ENCODE measurements at places on chromosomes 11 and 22.
A peak's percentile ranks its signal among the peaks of the same experiment; 100 is the strongest.

DNA sequence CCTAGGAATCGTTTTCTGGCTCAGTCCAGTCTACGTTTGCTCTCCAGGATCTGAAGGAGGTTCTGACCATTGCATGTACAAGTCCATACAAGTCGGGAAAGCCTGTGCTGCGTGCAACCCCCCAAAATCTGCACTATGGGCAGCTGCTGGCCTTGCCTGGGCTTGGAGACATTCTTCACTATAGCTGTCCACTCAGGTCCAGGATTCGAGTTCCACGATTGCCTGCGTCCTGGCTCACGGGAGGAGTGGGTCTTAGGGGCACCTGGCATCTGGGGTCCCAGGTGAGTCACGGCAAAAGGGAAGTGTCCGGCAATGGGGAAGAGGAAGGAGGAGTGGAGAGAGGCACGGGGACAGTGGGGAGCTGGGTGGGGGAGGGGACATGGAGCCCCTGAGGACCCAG lies 563.0 kb downstream of the BRD1 start:
- no peak for DNase-seq

DNA sequence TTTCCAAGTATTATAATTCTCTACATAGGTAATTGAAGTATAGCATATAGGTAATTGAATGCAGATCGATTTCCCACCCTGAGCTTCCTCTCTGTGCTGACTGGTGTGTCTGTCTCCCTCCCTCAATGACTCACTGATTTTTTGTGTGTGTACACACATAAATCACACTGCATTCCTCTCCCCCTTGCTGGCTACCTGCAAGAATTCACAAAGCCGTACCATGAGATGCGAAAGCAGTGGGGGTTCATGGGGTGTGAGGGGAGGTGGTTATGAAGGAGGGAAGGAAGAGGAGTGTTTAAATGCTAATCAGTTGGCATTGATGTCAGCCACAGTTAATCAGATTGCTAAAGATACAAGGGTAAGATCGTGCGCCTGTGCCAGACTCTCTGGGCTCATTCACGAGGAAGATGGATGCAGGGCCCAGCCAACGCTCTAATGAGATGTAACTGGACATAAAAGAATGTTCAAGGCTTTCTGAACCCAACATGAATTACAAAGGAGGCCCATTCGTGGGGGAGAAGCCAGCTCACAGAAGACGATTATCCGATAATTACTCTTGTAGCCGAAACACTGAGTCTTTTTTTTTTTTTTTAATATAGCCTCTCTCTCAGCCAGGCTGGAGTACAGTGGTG lies 107.4 kb downstream of the SEZ6L start:
- no peak for DNase-seq

- DNase-seq, result peak; percentile 37
Observed at GRCh38 chr22:46428602-46429324, 93.2 kb downstream of the TRMU start.

DNA sequence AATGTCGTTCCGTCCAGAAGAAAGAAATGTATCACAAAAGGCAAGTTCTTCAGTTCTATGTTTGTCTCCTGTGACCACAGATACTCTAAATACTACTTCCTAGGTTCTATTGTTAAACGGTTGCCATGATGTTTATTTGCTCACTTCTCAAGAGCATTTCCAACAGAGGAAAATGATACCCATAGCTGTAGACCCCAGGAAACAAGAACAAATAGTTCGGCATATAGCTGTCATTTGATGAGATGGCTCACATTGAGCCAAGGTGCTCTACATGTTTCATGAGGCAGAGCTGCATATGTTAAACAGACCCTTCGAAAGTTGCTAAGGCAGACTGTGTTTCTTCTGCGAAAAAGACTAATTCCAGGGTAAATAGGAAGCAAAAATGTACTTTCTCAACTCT lies 15.4 kb upstream of the ANGPTL5 start:
- DNase-seq, result peak; percentile 56

DNA sequence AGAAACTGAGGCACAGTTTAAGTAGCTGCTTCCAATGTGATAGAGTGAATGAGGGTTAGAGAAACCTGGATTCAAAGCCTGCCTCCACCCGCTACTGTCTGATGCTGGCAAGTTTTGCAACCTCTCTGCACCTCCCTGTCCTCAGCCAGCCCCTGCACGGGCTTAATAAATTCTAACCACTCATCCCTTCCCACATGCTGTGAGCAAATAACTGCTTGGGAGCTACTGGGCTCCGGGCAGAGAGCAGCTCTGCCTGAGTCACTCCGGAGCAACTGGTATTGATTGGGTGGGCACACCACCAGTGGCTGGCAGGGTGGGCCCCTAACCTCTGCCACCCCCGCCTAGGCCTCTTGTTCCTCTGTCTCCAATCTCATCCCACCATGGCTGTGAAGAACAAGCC lies 104.3 kb upstream of the SYT13 start:
- DNase-seq, result peak; percentile 90

DNA sequence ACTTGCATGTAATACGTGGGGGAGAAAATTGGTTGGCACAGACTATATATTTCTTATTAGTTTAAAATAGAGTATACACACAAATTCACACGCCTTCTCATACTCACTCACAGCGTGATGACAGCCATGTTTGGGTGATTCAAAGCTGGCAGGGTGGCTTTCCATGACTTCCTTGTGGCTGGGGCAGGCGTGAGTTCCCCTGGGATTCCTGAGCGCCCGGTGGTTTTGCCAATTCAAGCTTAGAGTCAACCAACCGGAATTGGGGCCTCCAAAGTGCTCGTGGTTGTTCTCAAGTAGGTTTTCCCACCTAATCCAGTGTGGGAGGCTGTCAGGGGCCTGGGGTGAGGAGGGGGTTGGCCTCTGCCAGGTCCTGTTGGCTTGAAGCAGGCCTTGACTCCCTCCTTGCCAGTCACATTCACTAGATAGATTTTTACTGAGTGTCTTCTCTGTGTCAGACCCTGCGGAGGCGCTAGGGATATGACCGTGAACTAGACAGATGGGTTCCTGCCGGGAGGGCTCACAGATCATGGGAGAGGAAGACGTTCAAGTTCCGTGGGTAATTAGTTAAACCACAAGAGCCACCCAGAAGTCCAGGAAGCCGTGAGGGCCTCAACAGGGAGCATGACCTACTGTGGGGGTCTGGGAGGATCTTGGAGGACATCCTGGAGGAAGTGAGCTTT lies 11.5 kb downstream of the PKNOX2 start:
- DNase-seq, result no peak

DNA sequence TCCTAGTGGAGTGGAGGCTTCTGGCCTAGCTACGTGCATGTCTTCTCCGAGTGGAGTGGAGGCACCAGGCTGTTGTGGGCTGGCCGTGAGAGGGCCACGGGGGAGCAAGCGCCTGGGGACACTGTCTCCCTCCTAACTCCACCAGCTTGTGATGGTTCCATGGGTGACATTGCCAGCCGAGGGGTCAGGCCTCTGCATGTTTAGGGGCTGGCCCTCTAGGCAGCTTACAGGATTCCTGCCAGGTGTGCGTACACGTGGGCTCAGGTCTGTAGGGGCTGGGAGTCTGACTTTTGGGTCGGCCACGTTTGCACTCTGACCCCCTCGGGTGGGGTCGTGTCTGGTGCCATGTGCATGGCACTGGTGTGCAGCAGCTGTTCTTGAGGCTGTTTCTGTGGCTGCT lies 31.6 kb downstream of the TBC1D22A start:
- no peak for DNase-seq

GRCh38 chr11:39220069-39220468 lies 2239.4 kb downstream of the LRRC4C start:
- no peak for DNase-seq

- peak; percentile 77 for DNase-seq
Observed at GRCh38 chr11:45371251-45372115, 85.3 kb upstream of the SYT13 start.

- DNase-seq, result no peak
Observed at GRCh38 chr11:104369761-104370160, 205.8 kb upstream of the PDGFD start.

DNA sequence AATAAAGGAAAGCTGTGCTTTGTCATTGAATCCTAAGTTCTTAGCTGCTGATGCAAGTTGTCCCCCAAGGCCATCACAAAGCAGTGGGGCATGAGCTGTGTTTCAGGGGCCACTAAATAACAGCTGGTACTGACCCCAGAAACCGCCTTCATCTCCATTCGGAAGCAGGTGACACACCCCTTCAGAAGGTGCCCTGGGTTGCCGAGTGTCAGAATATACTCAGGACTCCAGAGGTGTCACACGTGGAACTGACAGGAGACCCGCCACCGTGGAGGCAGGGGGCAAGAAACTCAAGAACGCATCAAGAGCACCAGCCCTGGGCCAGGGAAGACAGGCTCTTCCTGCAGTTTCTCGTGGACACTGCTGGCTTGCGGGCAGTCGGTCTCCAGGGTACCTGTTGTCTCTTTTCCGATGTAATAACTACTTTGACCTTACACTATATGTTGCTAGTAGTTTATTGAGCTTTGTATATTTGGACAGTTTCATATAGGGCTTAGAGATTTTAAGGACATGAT lies 41.5 kb downstream of the PPP2R1B start:
- no peak for DNase-seq

DNA sequence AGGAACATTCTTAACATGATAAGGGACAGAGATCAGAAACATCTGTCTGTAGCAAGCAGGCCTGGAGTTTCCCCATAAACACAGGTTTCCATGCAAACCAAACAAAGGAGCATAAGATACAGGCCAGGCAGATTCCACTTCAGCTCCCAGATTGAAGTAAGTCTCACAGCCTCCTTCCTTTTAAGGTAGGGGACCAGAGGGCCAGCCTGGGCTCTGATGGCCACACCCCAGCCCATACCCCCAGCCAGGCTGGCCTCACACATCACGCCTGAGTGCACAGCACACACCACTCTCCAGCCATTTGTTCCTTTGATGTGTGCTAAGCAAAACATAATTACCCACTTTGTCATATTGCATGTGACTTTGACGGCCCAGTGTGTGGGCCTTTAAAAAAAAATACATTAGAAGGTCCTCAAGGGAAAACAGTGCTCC lies 518.7 kb downstream of the NTM start:
- DNase-seq, result peak; percentile 91

DNA sequence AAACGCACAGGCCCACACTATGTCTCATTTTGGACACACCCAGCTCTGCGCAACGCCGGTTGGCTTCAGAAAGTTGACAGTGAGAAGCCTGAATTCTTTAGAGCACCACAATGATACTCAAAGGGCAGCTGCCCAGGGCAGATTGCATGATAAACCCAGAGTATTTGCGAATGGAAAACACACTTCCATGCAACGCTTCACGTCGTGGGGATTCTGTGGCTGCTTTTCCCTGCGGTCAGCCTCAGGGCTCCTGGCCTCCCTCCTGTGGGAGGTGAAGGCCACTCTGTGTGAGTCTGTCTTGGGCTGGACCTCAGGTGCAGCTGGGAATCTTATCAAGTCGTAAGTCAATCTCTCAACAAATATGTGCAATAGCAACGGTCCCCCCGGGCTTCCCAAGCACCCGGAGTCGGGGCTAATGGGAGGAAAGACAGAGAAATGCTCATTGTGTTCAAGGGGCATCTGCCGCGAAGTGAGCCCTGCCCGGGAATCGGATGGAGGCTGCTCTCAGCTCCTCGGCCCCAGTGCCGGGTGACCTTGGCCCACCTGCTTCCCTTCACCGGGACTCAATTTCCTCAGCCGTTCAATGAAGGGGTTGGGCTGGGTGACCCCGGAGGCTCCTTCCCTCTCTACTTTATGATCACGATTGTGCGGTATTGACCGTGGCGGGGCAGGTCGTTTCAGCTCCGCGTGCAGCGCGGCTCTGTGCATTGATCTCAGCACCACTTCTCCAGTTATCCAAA lies 623.6 kb downstream of the BRD1 start:
- DNase-seq, result no peak

- peak; percentile 58 for DNase-seq
Observed at GRCh38 chr11:23765682-23766252, 731.1 kb upstream of the LUZP2 start.

DNA sequence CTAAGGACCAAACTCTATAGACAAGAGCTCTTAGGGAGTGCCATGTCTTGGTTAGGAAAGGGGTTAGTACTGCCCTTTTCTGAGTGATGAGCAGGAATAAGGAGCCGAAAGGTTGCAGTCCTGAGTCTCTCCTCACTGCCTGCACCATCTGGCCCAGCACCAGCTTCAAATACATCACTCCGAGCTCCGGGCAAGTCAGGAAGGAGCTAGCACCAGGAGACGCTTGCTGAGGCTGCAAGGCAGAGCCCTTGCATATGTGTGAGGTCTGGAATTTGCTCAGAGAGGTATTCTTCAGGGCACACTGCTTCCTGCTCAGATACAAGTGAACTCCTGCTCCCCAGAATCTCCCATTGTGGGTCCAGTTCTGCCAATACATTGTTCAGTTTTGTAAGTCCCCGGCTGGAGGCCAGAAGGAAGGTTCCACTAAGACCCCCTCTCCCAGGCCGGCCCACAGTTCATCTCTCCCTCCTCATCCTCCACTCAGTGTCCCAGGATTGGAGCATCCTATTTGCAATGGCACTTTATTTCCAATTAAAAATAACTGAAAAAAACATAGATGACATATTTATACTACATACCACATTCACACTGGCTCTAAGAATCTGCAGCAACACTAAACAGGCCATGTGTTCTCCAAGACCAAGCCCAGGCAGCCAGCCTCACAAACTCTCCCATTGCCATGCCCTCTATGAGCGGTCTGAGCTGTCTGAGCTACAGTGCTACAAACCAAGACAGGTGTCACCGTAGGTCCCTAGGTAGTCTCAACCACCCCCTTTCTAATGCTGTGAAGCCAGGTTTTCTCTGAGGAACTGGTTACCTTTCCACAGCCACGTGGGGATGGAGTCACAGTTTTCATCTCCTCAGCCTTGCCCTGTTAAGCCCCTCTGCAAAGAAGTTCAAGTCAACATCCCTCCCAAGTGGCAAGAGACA lies 55.1 kb upstream of the SPATA19 start:
- no peak for DNase-seq

DNA sequence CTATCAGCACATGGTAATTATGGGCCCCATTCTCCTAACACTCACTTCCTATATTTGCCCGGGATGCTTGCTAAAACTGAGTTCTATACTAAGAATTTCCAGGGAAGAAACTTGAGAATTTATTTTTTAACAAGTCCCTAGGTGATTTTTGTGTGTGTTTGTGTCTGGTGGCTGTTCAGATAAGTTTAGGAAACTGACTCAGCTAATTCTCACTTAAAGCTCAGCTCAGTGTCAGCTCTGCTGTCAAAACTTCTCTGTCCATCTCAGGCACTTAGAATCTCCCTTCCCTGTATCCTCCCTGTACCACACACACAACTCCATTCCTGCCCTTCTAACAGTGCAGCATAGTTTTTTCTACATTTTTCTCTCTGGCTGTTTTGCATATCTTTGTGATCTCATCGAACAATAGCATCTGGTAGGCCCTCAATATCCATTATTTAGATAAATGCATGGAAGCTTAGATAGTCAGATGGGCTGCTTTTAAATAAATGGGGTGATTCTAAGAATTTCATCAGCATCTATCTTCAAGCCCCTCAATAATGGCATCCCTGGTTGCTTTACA lies 69.3 kb downstream of the PIWIL4 start:
- DNase-seq, result no peak

GRCh38 chr11:57205041-57205641 lies 23.4 kb downstream of the LRRC55 start:
- no peak for DNase-seq

All from NCI-H1417 (cell line).